ENCODE measurements at places on chromosomes 4 and X.

GRCh38 chr4:185966997-185967775, 101.8 kb upstream of the TLR3 start:
- no peak for DNase-seq

- DNase-seq, result no peak
Observed at GRCh38 chr4:185718578-185719499, 93.2 kb downstream of the SORBS2 start.

DNA sequence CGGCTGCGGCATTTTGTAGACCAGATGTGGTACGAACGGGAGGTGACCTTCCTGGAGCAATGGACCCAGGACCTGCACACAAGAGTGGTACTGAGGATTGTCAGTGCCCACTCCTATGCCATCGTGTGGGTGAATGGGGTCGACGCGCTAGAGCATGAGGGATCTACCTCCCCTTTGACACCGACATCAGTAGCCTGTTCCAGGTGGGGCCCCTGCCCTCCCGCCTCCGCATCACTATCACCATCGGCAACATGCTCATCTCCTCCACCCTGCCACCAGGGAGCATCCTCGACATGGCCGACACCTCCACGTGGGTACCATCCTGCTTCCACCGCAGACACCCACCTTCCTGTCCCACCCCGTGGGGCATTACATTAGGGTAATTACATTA, 46.2 kb downstream of the SMARCA5 start:
- DNase-seq, result no peak

- DNase-seq, result no peak
Observed at GRCh38 chrX:13404364-13404763, 84.5 kb upstream of the ATXN3L start.

DNA sequence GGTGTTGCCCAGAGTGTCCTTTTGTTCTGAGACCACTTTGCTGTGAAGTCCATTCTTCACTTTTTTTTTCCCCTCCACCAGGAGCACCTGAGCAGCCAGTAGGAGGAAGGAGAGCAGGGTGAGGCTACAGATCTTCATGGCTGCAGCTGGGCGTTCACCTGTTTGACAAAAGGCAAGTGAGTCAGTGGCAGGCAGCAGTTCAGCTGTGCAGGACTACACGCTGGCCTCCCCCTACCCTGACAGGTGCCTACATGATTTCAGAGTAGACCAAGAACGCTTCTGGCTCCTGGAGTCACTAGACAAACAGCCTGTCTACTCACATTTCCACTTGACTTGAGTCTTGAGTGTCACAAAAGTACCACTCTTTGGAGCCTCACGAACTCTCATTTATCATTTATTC, 2.0 kb downstream of the FGFBP1 start:
- no peak for DNase-seq

- DNase-seq, result no peak
Observed at GRCh38 chr4:116469582-116469981, 615.8 kb downstream of the TRAM1L1 start.

GRCh38 chrX:104618106-104618895, 52.3 kb downstream of the IL1RAPL2 start:
- DNase-seq, result no peak

DNA sequence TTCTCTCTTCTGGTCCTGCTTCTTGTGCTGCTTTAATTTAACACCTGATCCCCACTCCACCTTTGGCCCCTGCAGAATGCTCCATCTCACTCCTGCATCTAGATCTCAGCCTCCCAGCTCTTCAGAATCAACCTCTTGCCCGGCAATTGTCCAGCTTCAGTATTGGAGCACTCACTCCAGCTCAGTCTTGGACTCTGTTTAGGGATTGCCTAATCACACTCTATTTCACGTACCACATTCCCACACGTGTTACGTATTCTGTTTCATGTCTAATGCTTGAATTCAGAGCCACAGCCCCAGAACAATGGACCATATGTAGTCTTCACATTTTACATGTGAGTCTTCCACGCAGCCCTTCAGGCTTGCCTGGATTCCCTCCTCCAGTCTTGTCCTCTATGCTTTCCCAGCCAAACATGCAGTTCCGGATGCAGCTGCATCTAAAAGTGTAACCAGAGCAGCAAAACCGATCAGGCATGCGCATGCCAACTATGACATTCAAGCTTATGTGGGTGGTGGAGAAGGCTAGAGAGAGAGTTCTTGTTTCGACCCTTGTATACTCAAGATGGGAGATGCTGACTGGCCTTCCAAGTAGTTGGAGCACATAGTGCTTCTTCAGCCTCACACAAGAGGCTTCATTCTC, 105.2 kb upstream of the FAM9A start:
- DNase-seq, result no peak

GRCh38 chrX:44274096-44274495, 69.4 kb downstream of the EFHC2 start:
- no peak for DNase-seq

DNA sequence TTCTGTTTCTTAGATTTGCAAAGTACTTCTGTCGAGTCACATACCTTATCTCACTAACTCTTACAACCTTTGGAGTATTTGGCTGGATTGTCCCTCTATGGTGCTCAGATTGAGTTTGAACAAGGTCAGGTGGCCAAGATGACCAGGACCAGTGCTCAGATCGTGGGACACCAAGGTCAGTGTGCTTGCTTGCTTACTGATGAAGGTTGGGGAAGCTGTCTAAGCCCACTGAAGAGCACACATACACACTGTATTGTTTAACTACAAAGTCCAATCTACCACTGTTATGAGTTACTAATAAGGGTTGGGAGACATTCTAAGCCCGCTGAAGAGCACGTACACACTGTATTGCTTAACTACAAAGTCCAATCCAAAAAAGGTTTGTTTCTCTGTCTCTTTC, 53.7 kb downstream of the TAB3 start:
- no peak for DNase-seq

- no peak for DNase-seq
Observed at GRCh38 chr4:150164956-150165629, 86.8 kb downstream of the DCLK2 start.

DNA sequence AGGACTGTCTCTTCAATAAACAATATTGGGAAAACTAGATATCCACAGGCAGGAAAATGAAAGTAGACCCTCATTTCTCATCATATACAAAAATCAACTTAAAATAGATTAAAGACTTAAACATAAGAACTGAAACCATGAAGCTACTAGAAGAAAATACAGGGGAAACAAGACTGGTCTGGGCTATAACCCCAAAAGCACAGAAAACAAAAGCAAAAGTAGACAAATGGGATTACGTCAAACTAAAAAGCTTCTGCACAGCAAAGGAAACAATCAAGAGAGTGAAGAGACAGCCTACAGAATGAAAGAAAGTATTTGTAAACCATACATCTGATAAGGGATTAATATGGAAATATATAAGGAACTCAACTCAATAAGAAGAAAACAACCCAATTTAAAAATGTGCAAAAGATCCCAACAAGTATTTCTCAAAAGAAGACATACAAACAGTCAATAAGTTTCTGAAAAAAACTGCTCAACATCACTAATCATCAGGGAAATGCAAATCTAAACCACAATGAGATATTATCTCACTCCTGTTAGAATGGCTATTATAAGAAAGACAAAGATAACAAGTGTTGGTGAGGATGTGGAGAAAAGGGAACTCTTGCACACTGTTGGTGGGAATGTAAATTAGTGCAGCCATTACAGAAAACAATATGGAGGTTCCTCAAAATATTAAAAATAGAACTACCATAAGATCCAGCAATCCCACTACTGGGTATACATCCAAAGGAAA, 325.3 kb upstream of the RASGEF1B start:
- no peak for DNase-seq

- no peak for DNase-seq
Observed at GRCh38 chr4:118797558-118798142, 38.3 kb downstream of the SEC24D start.

DNA sequence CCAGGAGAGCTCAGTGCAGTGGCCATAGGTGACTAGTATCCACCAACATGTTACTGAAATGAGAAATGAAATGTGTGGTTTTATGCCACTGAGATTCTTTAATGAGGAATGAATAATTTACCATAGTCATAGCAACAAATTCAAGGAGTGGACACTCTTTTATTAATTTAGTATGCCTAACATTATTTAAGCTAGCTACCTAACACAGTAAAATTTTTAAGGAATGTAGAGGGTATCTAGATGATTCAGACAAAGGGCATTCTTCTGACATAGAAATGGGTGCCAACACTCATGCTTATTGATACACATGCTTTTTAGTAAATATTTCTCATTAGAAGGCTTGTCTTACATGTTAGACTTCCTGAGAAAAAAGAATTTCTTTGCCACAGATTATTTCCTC, 33.3 kb upstream of the SULT1B1 start:
- no peak for DNase-seq

DNA sequence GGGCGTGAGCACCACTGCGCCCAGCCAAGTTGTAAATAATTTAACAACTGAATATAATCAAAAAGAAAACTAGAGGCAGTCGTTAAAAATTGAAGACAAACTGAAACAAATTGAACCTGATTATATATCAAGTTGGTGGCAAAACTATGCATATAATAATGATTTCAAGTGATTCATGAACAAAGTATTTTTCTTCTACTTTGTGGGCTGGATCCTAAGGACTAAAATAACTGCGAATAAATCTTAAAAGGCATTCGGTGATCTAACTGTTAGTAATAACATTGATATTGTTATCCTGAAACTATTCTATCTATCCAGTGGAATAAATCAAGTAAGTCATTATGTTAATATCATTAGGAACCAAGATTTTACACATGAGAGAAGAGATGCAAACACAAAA, 21.2 kb upstream of the USP9X start:
- no peak for DNase-seq

- no peak for DNase-seq
Observed at GRCh38 chr4:126591583-126591982, 1041.2 kb upstream of the INTU start.

- no peak for DNase-seq
Observed at GRCh38 chrX:105653891-105654290, 168.4 kb upstream of the NRK start.
